Omental fat pad (tissue), 4 donors: ENCODE measurements at places on chromosomes 16 and 17.

- DNase-seq: peak; percentile 24
Observed at GRCh38 chr16:47037396-47037745, 63.9 kb upstream of the DNAJA2 start.

- no peak for DNase-seq
Observed at GRCh38 chr17:72388765-72389473, 268.1 kb downstream of the SOX9 start.

- no peak for DNase-seq
Observed at GRCh38 chr17:81656835-81657234, 493 bp upstream of the PDE6G start.

DNA sequence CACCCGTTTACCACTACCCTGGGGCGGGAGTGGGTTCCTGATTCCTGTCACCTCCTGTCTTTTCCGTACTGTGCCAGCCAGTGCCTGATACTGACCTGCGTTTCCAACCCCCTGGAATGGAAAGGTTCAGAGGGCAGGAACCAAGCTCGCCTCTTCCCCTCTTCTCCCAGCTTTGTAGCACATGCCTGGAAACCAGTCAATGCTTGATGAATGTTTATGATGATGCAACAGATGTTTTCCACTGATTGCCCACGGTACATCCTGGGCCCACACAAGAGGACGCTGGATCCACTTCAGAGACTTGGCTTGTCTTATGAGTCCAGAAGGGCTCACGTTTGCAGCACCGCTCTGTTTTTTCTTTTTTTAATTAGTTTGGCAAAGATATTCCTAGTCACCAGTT is 262.0 kb downstream of the CPPED1 start:
- DNase-seq: no peak

GRCh38 chr16:27728691-27729090 is 178.7 kb downstream of the KATNIP start:
- no peak for DNase-seq

DNA sequence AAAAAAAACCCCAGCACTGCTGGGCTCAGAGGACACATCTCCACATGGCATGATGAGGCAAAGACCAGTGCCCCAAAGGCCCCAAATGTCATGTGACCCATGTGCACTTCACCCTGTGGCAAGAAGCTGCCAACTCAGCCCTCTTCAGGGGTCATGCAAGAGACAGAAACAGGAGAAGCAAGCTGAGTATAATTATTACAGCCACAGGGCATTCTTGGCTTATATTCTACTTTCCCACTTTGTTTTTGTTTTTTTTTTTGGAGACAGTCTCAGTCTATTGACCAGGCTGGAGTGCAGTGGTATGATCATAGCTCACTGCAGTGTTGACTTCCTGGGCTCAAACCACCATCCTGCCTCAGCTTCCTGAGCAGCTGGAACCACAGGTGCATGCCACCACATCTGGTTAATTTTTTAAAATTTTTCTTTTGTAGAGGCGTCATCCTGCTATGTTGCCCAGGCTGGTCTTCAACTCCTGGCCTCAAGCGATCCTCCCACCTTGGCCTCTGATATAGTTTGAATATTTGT is 32.7 kb upstream of the LITAF start:
- DNase-seq: no peak

DNA sequence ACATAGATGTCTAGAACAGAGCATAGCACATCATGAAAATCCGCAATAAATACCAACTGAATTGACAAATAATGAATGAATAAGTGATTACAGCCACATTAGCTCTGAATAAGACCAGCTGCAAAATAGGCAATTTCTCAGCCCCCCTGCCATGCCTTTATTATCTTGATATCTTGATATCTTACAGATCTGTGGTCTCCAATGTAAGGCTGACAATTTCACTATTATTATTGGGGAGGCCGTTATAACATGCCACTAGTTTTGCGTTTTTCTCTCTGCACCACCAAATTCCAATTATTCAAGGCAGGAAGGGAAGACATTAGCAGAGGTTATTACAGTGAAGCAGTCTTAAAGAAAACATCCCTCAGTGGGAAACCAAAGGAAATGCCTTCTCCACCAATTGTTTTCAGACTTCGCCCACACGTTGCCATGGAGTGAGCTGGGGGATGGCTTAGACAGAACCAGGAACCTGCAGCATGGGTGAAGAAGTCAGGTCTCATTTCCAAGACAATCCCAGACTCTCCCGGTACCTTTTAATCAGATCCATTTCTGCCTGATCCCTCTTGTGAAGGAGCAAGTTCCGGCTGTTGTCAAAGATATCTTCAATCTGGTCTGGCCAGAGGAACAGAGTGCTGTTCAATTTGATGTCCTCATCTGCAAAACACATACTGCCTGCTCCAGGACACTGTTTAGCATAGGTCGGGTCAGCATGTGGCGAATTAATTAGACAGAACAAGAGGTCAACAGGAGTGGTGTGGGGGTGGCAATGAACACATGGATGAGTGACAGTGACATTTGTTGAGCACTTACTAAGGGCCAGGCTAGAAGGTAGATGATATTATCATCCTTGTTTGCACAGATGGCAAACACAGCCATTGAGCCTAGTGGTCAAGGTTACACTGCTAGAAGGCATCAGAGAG is 46.4 kb downstream of the DNAH3 start:
- no peak for DNase-seq

GRCh38 chr17:67818110-67819002 is 6.9 kb upstream of the BPTF start:
- DNase-seq: no peak

DNA sequence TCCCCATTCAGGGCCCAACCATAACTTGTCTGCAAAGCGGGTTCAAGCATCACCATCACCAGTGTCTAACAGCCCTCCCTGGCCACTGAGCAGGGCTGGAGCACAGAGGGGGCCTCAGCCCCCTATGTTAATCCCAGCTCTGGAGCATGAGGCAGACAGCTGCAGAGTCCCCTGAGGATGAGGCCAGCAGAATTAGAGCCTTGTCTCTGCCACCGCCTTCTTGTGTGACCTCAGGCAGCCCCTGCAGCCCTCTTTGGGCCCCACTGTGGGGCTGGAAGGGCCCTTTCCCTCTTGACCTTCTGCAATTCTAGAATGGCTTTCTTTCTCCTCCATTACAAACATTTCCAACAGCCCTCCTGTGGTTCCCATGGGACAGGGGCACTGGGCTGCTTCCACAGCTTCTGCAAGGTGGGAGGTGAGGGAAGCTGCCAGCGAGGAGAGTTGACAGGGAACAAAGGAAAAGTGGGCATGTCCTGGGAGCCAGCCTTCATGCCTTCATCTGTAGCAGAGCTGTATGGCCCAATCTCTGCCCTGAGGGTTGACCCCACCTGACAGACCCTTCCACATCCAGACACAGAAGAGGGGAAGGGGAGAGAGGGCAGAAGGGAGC is 65.7 kb downstream of the TMEM132E start:
- no peak for DNase-seq

GRCh38 chr17:2962729-2963128 is 100.7 kb downstream of the OR1D5 start:
- DNase-seq: no peak

DNA sequence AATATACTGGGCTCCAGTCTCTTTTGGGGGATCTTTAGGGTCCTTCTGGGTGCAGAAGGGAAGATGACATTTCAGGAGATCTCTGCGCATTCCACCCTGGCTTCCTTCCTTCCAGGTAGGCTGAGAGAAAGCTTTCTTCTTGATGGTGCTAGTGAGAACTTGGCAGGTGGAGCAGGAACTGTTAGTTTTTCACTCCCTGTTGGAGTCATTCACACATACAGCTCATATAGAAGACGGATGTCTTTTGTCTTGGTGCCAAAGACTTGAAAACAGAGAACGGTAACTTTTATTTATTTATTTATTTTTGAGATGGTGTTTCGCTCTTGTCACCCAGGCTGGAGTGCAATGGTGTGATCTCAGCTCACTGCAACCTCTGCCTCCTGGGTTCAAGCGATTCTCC is 43.9 kb downstream of the PITPNC1 start:
- DNase-seq: no peak

DNA sequence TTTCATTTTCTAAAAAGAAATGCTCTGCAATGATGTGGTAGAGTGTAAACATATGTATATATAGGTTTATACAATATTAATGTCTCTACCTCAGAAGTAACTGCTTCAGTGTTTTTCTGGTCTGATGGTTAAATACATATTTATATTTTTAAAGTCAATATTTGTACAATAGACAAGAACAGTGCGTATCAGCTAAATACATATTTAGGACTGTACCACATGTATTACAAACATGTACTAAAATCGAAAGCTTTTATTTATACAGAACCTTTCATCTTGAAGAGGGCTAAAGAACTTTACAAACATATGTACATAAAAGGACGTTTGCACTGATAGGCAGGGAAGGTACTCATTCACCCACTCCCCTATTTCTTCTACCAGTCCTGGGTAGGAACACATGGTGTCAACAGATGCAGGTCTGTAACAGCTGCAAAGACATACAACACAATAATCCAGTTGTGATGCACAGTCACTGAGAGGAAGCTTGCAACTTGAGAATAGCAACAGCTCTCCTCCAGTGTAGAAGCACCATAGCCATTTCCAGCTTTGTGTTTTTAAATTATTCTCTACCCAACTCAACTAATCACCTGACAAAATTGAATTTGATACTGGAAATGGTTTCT is 206.9 kb upstream of the C17orf78 start:
- no peak for DNase-seq

DNA sequence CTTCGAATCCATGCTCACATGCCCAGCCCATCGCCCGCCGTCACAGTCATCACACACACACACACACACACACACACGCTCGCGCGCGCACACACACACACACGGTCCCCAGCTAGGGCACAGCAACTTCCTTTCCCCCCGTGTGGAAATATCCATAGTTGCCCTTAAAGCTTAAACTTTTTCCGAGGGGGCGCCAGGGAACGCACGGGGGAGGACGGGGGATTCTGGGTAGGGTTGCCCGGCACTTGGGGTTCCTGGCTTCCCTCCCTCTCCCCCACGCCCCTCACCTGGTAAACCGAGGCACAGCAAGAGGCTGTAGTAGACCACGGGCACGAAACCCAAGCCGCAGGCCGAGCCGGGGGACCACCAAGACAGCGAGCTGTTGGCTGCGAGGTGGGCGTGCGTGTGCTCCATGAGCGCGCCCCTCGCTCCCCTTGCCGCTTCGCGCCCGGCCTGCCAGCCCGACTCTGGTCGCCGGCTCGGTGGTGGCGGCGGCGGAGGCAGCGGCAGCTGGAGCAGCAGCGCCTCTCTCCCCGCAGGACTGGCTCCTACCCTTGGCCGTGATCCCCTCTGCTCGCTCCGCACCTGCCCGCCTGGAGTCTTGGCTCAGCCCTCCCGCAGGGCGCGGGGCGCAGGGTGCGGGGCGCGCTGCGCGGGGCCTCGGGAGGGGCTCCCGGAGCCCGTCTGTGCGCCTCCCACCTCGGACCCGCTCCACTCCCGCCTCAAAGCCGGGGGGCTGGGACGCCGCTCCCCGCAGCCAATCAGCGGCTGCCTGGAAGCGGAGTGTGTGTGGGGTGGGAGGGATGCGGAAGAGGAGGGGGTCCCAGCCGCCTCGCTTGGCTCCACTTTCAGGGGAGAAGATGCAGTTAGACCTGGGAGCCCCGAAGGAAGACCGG is at the start of gene GPR139:
Gene GPR139 (minus strand): TSS at position 688 of the 896 bp plus-strand sequence. CDS start 274 bp downstream, at position 414.
- DNase-seq: no peak

DNA sequence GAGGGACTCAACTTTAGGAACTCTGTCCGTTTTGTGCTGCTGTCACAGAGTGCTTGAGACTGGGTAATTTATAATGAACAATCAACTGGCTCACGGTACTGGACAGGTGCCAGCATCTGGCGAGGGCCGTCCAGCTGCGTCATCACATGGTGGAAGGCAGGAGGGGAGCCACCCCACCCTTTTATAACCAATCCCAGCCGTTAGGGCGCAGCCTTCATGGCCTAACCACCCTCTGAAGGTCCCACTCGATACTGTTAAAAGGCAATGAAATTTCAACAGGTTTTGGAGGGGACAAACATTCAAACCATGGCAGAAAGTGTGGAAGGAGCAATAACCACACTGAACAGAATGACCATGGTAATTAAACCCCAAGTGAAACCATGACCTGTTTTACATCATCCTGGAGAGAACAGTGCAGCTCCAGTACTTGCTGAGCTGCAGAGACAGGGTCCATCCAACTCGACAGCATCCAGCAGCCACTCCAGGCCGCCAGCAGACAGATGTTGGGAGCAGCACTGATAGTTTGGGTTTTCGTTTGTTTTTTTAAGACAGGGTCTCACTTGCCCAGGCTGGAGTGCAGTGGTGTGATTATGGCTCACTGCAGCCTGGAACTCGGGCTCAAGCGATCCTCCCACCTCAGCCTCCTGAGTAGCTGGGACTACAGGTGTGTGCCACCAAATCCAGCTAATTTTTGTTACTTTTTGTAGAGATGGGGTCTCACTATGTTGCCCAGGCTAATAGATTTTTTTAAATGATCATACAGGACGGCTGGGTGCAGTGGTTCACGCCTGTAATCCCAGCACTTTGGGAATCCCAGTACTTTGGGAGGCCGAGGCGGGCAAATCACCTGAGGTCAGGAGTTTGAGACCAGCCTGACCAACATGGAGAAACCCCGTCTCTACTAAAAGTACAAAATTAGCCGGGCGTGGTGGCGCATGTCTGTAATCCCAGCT is 11.0 kb downstream of the CHMP6 start:
- DNase-seq: peak; percentile 48

- DNase-seq: no peak
Observed at GRCh38 chr17:30969989-30970830, 629 bp upstream of the RNF135 start.

DNA sequence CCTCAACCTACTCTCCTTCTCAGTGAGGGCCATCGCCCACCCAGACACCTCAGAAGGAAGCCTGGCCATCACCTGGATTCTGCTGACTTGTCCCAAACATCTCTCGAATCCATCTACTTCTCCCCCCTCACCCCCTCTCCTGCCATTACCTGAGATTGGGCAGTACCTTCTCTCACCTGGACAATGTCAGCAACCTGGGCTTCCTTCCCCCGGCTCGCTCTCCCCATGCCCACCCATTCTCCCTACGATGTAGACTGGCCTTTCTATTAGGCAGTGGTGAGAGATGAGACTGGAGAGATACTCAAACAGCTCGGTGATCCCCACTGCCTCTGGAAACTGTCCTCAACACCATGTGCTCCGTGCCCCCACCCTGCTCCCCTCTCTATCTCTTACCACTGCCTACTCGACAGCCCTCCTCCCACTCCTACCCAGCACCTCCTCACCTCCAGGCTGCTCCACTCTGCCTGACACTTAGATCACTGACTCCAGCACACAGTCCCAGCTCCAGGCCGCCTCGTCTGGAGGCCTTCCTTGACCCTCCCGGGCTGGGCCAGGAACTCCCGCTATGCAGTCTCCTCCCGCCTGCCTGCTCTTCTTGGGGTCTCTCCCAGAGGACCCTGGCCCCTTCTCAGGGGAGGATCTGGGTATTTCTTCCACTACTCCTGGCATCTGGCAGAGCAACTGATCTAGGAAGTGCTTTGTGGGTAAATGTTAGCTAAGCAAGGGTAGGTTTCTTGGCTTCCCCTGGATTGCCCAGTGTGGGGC is 235.8 kb upstream of the NLRP1 start:
- DNase-seq: no peak
